ENCODE measurements at places on chromosomes 6 and 20.

- DNase-seq = no peak
These were observed 148.4 kb downstream of the EYA2 start for GRCh38 chr20:47043086-47043485.

GRCh38 chr6:118758946-118759345, 107.6 kb upstream of the CEP85L start:
- DNase-seq = no peak

DNA sequence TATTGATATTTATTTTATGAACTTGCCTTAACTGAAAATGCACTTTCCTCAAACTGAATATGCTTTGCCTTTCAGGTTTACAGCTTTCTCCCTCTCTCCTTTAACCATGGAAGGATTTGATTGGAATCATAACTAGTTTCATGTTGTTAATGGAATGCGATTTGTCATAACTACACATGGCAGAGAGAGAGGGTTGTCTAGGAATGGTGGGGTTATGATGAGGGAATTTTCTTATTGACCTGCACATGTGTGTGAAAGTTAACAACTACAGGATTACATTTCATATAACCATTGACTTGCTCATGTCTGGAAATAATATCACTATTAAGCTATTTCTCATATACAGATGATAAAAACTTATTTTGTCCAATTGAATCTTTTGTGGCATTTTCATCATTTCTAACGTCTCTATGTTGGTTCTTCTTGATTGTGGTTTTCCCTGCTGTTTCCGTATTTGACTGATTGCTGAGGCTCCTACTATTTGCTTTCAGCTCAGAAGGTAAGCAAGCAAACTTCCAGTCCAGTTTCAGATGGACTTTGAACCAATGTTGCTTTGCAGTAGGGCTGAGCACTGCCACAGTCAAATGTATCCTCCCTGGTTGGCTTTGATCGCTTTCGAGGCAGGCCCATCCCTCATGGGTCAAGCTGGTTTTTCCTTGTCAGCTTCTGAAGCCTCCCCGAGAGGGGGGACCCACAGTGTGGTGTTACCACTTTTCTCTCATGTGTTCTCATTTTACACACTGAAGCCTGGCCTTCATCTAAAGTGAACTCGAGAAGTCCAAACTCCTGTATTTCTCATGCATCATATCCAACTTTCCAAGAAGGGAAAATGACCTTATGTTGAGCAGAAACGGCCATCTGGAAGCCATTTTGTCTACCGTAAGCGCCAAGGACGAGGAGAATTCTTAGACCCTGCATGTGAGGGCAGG, 7.6 kb upstream of the CCN2 start:
- no peak for DNase-seq

DNA sequence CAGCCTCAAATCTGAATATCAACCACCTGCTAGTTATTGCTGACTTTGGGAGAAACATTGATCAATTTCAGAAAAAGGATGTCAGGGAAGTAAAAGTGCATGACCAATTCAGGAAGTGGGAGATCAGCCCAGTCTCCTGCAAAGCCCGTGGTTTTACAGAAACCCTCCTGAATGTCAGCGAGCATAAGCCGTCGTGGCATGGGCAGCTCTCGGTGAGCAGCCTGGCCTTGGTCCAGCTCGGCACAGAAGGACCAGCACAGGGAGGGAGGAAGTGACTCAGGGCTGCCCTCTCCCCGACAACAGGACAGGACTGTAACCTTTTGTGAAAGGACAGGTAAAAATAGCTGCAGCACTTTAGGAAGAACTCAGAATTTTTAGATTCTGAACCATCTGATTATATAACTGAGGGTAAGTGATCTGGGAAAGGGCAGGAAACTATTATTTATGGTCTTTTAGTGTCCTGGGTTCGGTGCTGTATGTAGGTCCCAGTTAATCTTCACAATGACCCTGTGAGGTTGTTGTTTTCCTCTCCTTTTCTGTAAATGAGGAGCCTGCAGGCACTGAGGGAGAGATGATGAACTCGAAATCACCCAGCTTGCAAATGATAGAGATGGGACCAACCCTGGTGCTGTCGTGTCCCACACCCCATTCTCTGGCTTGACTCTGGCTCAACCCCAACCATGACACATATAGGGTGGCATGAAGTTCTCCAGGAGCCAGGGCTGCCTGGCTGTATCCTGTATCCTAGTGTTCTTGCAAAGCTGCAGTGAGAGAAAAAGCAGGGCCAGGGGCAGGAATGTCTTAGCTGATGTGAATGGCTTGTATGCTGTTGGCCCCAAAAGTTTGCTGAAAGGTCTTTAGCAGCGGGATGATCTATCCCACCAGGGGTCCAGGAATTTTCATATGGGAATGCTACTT, 37.6 kb downstream of the NRN1 start:
- no peak for DNase-seq

DNA sequence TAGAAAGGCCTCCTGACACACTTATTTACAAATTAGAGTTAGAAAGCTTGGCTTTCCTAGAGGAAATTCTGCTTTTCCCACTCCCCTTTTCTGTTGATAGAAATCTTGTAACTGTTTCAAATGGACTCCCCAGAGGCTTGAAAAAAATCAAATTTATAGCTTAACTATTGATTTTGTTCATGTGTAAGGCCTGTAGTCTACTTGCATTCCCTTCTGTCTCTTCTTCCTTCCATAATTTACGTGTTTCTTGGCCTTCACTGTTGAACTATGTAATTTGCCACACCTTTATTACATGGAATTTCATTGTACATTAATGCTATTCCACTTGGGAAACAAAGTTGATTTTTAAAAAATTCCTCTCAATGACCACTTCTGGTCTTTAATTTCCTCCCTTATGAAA, 81.4 kb downstream of the LAMP5 start:
- DNase-seq = no peak

DNA sequence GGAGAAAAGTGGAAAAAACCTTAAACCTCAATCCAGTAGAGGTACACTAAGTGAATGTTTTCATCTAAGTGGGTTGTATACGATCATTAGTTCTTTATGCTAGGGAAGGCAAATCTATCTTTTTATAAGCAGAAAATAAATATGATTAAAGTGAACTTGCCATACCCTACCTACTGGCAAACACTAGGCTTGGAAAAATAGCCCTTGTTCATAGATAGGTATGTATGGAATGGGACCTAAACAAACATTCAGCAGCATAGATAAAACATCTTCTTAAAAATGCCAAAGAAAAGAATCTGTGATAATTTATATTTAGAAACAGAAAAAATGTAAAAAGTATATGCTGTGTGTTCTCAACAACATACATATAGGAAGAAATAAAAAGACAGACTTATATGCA, 18.8 kb downstream of the REV3L start:
- no peak for DNase-seq

DNA sequence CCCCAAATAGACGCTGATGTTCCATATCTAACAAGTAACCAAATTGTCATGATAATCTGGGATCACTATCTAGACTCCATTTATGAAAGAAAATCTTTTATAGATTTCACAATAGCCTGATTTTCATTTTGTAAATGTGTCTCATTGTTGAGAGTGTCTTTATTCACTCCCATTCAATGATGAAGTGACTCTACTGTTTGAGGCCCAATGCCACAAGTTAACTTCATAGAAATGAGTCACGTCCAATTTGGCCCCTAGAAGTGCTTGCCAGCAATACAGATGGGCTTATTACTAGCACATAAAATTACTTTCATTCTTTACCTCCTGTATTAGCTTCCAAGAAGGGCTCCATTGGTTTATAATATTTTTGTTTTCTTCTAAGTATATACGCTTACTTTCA, 6.3 kb downstream of the IPCEF1 start:
- DNase-seq = no peak

- no peak for DNase-seq
These were observed 20.1 kb upstream of the COL10A1 start for GRCh38 chr6:116145803-116146675.

GRCh38 chr20:22248051-22248667, 336.2 kb downstream of the FOXA2 start:
- DNase-seq = peak; percentile 16

- DNase-seq = peak; percentile 59
These were observed 102.6 kb downstream of the FLRT3 start for GRCh38 chr20:14234666-14235295.

GRCh38 chr6:9412951-9413559, 977.7 kb upstream of the SLC35B3 start:
- no peak for DNase-seq

GRCh38 chr20:46438156-46438750, 31.8 kb upstream of the ELMO2 start:
- peak; percentile 17 for DNase-seq

DNA sequence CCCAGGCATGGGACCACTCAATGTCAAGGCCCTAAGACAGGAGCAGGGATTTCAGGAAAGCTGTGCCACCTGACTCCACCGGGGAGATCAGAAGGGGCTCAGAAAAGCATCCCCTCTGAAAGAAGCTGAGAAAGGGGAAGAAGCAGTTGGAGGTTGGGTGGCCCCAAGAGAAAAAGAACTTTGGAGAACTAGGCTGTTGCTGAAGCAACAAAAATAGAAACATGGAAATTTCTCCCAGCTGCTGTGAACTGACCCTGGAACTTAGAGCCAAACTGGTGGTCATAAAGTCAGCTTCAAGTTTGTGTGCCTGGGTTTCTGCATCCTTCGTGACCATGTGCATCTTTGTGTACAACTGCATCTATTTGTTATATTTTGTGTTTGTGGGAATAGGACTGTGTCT, 534.5 kb downstream of the MAFB start:
- no peak for DNase-seq

- no peak for DNase-seq
These were observed 15.2 kb downstream of the RNF8 start for GRCh38 chr6:37368961-37369320.

DNA sequence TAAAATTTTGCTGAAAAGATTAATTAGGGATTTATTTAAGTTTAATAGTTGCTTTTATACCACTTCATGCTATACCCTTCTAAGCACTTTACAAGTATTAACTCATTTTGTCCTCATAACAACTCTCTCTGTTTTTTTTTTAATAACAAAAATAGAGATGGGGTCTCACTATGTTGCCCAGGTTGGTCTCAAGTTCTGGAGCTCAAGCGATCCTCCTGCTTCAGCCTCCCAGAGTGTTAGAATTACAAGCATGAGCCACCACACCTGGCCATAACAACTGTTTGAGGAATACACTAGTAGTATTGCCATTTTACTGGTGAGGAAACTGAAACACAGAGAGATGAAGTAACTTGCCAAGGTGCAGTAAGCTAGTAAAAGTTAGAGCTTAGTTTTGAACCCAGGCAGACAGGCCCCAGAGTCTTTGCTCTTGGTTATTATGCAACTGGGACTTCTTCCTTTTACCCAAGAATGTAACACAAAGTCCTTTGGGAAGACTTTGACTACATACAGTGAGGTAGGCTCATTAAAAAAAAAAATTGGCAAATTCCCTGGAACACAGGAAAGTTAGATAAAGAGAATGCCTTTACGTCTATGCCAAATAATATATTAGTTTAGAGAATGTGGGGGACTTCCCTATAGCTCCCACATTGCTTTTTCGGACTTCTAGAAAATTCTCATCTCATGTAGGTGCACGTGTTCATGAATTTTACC, 11.4 kb downstream of the ANKS1A start:
- DNase-seq = no peak

DNA sequence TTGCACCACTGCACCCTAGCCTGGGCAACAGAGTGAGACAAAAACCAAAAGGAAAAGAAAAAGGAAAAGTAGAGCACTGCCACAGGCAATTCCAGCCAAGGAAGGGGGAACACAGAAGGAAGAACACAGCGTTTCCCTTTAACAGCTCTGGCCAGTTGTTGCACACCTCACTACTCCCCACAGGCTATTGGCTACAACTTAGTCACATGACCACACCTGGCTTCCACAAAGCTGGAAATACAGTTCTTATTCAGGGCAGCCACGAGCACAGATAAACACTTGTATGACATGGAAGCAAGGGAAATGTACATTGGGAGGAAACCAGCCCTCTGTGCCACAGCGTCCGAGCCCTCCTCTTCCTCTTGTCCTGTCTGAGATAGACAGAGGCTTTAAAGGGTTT, 249.0 kb upstream of the JARID2 start:
- no peak for DNase-seq

DNA sequence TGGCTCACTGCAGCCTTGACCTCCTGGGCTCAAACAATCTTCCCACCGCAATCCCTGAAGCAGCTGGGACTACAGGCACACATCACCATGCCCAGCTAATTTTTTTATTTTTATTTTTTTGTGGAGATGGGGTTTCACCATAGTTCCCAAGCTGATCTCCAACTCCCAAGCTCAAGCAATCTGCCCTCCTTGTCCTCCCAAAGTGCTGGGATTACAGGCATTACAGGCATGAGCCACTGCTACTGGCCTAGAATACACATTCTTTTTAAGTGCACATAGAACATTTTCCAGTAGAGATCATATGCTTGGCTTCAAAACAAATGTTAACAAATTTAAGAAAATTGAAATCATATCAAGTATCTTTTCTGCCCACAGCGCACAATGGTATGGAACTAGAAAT, 176.8 kb upstream of the MARCKS start:
- no peak for DNase-seq

GRCh38 chr6:23446469-23446967, 679.5 kb upstream of the NRSN1 start:
- DNase-seq = peak; percentile 43

DNA sequence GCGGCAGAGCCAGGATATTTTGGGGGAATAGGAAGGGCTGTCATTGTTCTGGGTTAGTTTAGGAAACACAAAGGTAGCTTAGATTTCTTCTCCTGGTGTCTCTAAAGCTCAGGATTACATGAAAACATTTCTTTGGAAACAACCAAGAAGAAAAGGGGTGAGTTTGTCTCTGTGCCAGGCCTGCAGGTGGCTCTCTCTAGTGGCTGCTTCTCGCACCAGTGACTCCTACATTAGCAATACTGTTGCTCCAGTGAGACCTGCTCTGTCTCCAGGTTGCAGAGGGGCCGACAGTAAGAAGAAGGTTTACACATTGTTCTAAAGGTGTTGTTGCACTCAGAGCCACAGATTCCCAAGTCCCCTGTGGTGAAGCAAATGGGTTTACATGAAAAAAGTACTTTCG, 104.6 kb upstream of the GLP1R start:
- DNase-seq = no peak

GRCh38 chr20:24477831-24478547, 8.6 kb downstream of the SYNDIG1 start:
- no peak for DNase-seq

DNA sequence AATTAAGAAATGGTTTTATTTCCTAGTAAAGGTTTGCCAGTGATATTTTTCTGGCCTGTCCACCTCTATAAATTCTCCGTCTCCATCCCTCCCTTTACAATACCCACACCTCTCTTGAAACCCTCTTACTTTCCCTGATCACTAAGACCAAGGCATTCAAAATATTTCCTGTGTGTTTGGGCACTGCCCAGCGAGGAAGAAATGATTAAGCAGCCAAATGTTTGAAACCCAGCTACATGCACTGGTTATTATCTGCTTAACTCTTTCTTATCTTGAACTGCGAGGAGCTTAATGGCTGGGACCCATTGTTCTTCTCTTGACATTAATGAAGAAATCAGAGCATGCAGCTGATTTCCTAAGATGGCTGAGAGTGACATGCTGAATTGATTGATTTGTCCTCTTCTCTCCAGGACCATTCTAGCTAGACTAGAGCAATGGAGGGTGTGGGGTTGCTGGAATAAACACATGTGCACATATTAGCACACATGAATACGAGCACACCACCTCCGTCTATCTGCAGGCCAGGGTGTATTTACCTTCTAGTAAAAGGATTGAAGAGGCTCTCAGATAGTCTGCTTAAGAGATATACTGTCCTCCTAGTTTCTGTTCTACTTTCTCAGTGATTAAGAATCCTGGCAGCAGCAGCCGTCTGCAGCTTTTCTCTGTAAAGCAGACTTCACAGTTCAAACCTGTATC, 46.1 kb upstream of the PRDM1 start:
- peak; percentile 15 for DNase-seq

- DNase-seq = no peak
These were observed 115.0 kb downstream of the TSHZ2 start for GRCh38 chr20:53087037-53087777.

- no peak for DNase-seq
These were observed 560.2 kb upstream of the FLRT3 start for GRCh38 chr20:14897608-14898007.
